ENCODE measurements at places on chromosomes 4 and X. TPM values are rescaled to one million over a fixed set of nuclear protein-coding genes. Genes with fewer than 3 reads are reported as not detected.

The UGT2A1 gene
- total RNA-seq, result not detected

The CT45A3 gene
- not detected for total RNA-seq

The TMEM131L gene
- total RNA-seq, result 10.4 TPM

The HPGDS gene
- total RNA-seq, result not detected

The SOX3 gene
- not detected for total RNA-seq

The MTMR8 gene
- total RNA-seq, result not detected

The AWAT2 gene
- total RNA-seq, result not detected

The CSAG3 gene
- total RNA-seq, result not detected

The TMPRSS11F gene
- not detected for total RNA-seq

The GPR173 gene
- 2.4 TPM for total RNA-seq

The CYTL1 gene
- total RNA-seq, result 1.5 TPM
